Lower leg skin (tissue), 4 donors: ENCODE measurements at places on chromosomes 2 and 18.

GRCh38 chr2:66679442-66679841, 244.5 kb downstream of the MEIS1 start:
- no peak for DNase-seq

- peak; percentile 61 for DNase-seq
These were observed 281.2 kb downstream of the PHLPP1 start for GRCh38 chr18:62996566-62996965.

GRCh38 chr2:36770542-36771287, 74.2 kb downstream of the VIT start:
- DNase-seq = no peak

- no peak for DNase-seq
These were observed 140.3 kb upstream of the DLX2 start for GRCh38 chr2:172242961-172243360.

GRCh38 chr2:1045109-1045508, 94.5 kb downstream of the SNTG2 start:
- DNase-seq = no peak

DNA sequence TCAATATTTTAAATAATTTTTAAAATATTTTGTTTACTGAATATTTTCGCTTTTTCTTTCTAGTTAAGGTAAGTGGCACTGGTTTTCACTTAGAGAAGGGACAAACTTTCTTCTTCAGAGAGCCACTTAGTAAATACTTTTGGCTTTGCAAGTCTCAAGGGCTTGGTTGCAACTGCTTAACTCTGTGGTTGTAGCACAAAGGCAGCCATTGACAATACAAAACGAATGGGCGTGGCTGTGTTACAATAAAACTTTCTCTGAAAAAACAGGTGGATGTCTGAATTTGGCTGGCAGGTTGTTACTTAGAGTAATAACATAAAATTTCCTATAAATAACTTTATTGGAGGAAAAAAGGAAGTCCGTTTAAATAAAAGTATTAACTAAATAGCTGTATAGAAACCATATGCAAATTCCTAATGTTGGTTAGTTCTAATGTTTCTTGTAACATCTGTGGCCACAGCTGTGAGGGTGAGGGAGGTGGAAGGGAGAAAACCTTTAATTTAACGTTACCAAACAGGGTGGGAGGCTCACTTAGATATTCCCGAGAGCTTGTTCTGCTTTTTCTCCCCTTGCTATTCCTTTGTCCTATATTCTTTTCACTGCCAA, 62.4 kb upstream of the TNP1 start:
- no peak for DNase-seq

GRCh38 chr2:171627412-171627811, 59.9 kb upstream of the DYNC1I2 start:
- DNase-seq = no peak
